Activated CD8-positive, alpha-beta memory T cell treated with anti-CD3 and anti-CD28 coated beads for 1 hour (primary cell): ENCODE measurements at places on chromosomes 7 and 10.
A peak's percentile ranks its signal among the peaks of the same experiment; 100 is the strongest.

GRCh38 chr7:21886396-21886795, 59.3 kb downstream of the CDCA7L start:
- DNase-seq: no peak

GRCh38 chr10:77844713-77845445, 81.7 kb downstream of the DLG5 start:
- DNase-seq: no peak

GRCh38 chr7:68623030-68623429, 975.2 kb upstream of the AUTS2 start:
- DNase-seq: no peak

- no peak for DNase-seq
Observed at GRCh38 chr10:84395581-84395980, 67.2 kb downstream of the CCSER2 start.

GRCh38 chr7:34240417-34240816, 335.1 kb downstream of the BMPER start:
- no peak for DNase-seq

GRCh38 chr7:11613292-11613930, 218.6 kb downstream of the THSD7A start:
- no peak for DNase-seq

- no peak for DNase-seq
Observed at GRCh38 chr7:137850571-137850970, 3.8 kb upstream of the DGKI start.

DNA sequence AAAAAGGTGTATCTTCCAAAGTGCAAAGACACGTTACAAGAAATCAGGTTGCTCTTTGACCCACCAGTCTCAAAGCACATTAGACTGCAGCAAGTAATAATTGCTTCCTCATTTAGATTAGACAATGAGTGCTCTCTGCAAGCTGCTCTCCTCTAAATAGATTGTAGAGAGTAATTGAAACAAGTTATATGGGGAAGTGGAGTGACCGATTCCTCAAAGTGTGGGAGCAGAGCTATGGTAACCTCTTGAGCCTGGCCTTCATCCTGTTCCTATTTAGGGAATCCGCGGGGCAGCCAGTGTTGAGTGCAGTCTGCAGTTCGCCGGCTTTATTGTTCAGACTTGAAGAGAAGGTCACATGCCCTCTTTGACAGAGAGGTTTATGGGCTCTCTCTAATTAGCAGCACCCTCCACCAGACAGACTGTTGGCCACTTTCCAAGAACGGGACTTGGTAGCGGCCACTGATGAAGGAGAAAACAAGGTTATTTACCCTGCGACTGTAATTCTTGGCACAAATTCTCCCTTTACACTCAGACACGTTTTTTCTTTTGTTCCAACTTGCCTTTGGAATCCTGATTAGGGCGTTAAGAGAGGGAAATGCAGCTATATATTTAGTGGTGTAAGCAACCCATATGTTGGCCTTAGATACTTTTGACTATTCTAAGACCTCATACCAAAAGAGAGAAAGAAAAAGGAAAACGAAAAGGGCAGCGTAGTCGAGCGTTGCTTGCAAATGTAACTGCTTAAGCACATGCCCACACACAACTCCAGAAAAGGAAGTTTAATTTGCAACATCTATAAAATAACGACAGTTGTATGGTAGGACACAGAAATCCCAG, 107.5 kb downstream of the REEP3 start:
- DNase-seq: no peak

DNA sequence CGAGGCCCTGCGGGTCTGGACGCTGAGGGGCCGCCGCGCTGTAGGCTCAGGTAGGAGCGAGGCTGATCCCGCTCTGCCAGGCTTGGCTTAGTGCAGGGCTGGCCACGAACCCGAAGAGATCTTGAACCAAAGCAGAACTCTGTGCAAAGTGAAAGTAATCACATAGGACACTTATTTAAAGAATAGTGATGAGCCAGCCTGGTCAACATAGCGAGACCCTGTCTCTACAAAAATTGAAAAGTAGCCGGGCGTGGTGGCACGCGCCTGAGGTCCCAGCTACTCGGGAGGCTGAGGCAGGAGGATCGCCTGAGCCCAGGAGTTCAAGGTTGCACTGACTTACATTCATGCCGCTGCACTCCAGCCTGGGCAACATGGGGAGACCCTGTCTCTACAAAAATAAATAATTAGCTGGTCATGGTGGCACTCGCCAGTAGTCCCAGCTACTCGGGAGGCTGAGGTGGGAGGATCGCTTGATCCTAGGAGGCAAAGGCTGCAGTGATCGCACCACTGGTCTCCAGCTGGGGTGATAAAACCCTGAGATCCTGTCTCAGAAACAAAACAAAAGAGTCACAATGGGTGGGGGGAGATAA, 541 bp downstream of the ZSCAN25 start:
- no peak for DNase-seq

- DNase-seq: no peak
Observed at GRCh38 chr10:72333112-72334015, 21.4 kb downstream of the DNAJB12 start.

GRCh38 chr10:116211682-116212081, 61.3 kb downstream of the GFRA1 start:
- no peak for DNase-seq

DNA sequence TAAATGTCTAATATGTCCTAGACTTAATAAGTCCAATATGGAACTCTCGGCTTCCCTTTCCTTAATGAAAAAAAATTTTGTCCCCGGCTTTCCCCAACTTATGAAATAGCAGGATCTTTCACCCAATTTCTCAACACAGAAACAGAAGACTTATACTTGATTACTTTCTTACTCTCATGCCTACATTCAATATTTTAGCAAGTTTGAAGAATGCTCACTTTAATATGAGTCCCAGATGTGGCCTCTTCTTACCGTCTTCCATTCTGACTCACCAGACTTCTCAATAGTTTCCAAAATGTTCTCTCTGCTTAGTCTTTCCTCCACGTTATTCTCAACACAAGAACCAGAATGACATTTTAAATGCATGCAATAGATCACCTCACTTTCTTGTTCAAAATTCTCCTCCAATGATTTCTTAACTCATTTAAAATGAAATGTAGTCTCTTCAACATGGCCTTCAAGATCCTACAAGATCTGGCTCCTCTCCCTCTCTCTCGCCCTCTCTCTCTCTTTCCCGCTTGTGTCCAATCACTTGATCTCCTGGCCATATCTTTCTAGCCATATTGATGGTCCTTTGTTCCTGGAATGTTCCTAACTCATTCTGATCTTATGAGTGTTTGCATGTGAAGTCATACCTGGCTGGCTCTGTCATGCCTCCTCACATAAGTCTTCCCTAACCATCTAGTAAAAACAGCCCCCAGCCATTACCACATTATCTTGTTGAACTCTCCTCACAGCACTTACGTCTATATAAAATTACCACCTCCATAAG, 119.7 kb upstream of the FAM3C start:
- DNase-seq: no peak

DNA sequence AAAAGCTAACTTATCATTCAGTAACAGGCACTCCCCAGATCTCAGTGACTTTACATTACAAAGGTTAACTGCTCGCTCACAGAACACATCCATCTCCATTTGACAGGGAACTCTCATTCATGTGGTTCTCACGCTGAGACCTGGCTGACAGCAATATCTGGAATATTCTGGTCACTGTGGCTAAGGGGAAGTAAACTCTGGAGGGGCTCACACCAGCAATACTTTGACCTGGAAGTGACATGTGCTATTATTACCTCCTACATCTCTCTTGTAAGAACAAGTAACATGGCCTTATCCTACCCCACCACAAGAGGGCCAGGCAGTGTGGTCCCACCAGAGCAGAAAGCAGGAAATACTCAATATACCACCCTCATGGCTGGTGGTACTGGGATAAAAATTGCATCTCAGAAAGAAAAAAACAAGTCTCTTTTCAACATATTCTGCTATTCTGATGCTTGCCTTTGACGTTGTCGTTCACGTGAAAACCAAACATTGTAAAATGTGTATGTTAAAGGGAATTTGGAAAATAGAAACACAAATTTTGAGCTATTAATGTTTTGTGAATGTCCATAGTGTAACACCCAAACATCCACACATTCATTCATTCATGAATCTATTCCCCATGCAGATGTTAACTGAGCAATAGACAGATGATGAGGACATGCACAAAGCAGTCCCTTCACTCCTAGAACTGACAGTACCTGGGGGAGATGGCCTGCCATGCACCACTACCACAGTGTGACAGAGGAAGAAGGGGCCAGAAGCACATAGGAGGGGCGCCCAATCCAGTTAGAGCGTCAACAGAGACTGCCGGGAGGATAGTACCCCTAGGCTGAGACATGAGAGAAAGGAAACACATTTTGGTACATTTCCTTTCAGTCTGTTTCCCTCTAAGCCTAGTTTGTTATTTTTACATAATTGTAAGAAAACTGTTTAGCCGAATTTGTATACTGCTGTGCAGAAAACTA, 166.0 kb upstream of the SP4 start:
- DNase-seq: peak; percentile 14

DNA sequence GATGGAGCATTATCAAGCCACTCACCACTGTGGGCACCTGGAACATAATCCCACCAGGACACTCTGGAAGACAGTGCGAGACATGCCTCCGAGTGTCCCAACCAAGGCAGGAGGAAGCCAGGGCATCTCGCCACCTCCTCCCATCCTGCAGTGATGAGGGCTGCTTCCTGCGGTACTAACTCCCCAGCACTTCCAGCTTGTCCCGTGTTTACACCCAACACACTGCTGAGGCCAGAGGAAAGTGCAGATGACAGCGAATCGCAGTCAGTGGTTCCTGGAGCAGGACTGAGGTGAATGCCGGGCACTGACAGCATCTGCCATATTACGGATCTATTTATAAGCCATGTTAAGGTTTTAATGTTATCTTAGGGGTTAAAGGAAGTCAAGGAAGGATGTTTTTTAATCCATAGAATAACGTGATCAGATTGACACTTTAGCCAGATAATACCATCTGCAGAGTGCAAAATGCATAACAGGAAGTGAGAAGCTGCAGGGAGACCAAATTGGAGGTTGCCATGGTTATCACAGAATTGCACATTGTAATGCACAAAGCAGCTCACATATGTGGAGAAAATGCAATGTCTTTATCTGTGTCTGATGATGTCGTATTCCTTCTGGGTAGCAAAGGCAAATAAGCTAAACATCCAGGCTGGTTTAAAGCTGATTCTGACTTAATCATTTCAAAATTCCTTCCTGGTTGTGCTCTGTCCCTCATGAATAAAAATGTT, 314.1 kb upstream of the C7orf33 start:
- DNase-seq: no peak

DNA sequence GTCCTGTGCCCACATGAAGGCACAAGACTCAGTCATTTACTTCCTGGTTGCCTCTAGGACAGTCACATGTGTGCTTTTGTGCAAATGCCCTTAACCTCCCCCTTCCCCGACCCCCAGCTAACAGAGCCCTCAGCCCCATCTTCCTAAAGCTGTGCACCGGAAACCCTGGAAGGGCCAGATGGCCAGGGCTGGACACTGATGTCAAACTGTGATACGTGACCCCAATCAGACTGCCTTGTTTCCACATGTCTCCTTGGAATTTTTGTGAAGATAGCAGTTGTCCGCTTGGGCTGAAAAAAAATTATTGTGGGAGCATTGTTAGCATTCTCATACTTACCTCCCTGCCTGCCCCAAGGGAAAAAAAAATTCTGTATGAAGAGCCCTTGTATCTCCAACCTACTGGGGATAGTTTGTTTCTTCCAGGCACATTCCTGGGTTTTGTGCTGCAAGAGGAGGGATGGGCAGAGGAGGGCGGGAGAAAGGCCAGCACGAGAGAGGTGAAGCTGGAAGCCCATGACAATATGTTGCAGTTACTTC, 17.0 kb upstream of the ADAM12 start:
- no peak for DNase-seq

- DNase-seq: no peak
Observed at GRCh38 chr7:20440472-20441105, 109.9 kb downstream of the ITGB8 start.

- no peak for DNase-seq
Observed at GRCh38 chr7:101754424-101755159, 62.8 kb upstream of the CUX1 start.

DNA sequence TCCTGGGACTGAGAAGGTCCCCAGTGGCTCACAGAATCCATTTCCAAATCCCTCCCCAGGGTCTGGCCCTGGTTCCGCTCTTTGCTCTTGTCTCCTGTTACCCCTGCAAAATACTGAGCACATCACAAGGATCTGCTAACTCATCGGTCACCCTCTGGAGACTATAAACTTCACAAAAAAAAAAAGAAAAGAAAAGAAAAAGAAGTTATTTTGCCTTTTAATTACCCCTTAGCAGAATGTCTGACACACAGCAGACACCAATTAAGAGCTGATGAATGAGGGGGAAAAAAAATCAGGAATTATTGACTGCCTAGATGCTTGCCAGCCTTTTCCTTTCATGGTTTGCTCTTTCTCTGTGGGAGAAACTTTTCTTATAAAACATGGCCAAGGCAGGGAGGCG, 578.7 kb downstream of the GRID1 start:
- DNase-seq: no peak

DNA sequence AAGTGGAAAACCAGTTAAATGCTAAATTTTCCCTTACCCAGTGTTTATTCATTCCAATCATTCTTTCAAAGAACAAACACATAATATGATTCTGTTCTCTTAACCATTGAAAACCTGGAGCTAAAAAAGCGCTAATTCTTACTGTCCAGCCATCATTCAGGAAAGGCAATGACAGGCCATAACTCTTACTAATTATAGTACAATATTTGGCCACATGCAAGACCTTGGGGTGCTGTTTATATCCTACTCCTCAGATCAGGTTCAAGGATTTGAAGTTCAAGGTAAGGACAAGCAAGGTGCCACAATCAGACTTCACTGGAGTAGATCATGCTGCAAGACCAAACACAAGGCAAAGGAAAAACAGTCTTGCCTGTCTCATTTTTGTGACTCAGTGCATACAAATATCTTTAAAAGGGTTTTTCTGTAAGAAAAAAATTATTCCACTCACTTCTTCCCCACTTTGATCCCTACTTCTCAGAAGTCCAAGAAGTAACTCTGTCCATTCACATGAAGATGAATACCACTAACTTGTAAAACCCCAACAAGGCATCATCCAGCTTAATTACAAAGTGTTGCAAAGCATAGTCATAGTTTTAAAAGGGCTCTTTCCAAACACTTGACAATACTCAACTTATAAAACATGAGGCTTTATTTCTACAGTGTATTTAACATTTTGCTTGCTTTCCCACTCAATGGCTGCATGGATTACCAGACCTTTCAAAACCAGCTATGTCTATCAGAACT, 153.0 kb downstream of the DOCK4 start:
- DNase-seq: no peak

- DNase-seq: no peak
Observed at GRCh38 chr7:76514926-76515771, 4.8 kb downstream of the UPK3B start.

GRCh38 chr7:74083117-74083876, at the start of gene LIMK1:
Gene LIMK1 (plus strand): TSS chr7:74083804. CDS start chr7:74083991, 187 bp downstream.
- peak; percentile 44 for DNase-seq

- no peak for DNase-seq
Observed at GRCh38 chr7:43921423-43921822, 4.8 kb upstream of the UBE2D4 start.

DNA sequence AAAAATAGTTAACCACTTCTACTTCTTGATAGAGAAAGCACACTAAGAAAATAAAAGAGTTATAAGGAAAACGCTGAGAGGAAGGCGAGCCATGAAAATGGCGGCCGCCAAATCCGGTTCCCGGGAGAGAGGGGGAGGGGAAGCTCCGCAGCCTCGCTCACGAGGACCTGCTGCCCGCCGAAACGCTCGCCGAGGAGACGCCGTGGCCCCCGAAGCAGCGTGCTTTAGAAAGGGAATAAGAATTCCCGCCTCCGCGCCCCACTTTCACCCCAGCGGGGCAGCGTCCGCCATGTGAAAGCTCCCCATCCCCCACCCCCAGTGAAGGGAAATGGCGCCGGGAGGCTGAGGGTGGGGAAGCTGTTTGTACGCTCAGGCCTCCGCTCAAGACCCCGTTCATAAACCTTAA, 505 bp downstream of the HNRNPA2B1 start:
- peak; percentile 67 for DNase-seq
